ENCODE measurements at places on chromosomes 6 and 20. TPM values are rescaled to one million over a fixed set of nuclear protein-coding genes. Genes with fewer than 3 reads are reported as not detected.

RGS17 gene
- 5.8 TPM for polyA plus RNA-seq

NEURL2 gene
- polyA plus RNA-seq, result not detected

TSPO2 gene
- not detected for polyA plus RNA-seq

NFS1 gene
- polyA plus RNA-seq, result 61.6 TPM

MYB gene
- not detected for polyA plus RNA-seq

C20orf141 gene
- not detected for polyA plus RNA-seq

PLA2G7 gene
- polyA plus RNA-seq, result 1.7 TPM

RNGTT gene
- polyA plus RNA-seq, result 11.8 TPM

BPIFB4 gene
- not detected for polyA plus RNA-seq
